ENCODE measurements at places on chromosomes 13 and 19.

GRCh38 chr19:1276628-1277022 is 1.3 kb downstream of the FAM174C start:
- no peak for DNase-seq

- no peak for DNase-seq
These were observed 1505.1 kb downstream of the PCDH9 start for GRCh38 chr13:65725006-65725405.

GRCh38 chr19:31821346-31821745 is 472.1 kb upstream of the TSHZ3 start:
- DNase-seq: no peak

GRCh38 chr19:18436671-18437490 is 1.1 kb downstream of the ISYNA1 start:
- DNase-seq: peak; percentile 70

DNA sequence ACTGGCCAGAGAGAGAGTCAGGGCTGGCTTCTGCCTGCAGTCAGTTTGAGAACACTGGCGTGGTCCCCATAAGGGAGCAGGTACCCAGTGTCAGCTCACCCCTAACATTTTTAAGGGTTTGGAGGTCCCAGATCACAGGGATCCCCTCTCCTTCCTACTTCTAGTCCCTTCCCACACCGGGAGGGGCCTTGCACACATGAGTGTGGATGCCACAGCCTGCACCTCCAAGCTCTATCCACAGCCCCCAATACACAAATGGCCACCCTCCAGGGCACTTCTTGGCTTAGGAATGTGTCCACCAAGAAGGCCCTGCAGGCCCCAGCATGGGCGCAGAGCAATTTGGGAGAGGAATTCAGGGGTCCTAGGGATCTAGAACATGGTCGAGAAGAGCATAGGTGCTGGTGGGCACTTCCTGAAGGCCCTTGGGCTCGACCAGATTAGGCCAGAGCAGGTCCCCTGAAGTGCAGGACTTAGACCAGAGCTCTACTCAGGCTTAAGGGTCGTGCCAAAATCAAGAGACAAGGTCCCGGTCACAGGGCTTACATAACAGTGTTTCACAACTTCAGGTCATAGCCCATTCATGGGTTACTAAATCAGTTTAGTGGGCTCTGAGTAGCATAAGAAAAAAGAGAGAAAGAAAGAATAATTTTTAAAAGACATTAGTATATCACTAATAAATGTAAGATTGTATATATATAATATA is 16.0 kb downstream of the FXYD5 start:
- no peak for DNase-seq

- peak; percentile 25 for DNase-seq
These were observed 5.8 kb upstream of the ONECUT3 start for GRCh38 chr19:1747285-1748114.

DNA sequence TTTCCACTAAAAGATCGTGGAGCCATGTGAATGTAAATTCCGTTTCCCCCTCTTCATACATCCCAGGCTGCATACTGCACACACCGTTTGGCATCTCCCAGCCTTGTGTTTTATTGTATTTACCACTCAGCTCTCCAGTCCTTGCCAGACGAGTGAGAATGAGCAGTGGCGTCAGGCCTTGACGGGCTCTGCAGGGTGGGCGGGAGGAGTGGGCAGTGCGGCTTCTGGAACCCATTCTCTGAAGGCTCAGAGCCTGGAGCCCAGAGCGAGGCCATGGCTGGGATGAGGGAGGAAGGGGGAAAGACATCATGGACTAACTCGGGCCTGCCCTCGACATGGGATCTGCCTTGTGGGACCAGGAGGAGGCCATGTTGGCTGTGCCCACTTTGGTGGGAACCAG is 25.1 kb downstream of the BICRA start:
- no peak for DNase-seq

- DNase-seq: no peak
These were observed 25.3 kb downstream of the TPT1 start for GRCh38 chr13:45315520-45316167.

DNA sequence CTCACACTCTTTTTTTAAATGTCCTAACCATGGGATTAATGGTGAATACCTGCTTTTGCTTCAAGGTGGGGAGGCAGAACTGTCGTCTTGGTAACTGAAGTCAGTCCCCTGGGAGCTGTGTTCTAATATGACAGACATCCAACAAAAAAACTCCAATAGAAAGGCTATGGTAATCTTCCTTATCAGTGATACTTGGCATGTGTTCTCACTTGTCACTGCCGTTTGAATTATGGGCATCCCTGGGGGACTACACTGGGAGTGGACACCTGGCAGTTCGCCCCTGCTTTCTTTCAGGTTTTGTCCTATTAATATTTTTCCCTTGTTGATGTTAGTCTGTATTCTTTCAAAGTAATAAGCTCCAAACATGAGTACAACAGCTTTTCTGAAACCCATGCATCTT is 252.6 kb downstream of the SLITRK5 start:
- DNase-seq: no peak

GRCh38 chr19:33919291-33919690 is 122.6 kb downstream of the KCTD15 start:
- no peak for DNase-seq

DNA sequence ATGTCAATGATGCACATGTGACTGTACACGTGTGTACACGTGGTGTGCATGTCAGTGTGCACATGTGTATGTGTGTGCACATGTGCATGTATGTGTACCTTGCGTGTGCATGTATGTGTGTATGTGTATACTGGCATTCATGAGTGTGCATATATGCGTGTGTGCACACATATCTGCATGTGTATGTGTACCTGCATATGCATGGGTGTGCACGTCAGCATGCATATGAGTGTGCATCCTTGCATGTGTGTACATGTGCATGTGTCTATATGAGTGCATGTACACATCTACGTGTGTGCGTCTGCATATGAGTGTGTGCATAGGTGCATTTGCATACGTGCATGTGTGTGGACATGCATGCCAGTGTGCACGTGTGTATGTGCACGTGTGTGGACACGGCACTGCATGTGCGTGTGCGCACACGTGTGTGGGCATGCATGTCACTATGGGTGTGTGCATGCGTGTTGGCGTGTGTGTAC is 48.5 kb downstream of the GADD45B start:
- DNase-seq: no peak

GRCh38 chr13:27599845-27600553 is 20.3 kb downstream of the LNX2 start:
- no peak for DNase-seq

GRCh38 chr19:2251106-2252054 is 2.3 kb downstream of the AMH start:
- DNase-seq: no peak

DNA sequence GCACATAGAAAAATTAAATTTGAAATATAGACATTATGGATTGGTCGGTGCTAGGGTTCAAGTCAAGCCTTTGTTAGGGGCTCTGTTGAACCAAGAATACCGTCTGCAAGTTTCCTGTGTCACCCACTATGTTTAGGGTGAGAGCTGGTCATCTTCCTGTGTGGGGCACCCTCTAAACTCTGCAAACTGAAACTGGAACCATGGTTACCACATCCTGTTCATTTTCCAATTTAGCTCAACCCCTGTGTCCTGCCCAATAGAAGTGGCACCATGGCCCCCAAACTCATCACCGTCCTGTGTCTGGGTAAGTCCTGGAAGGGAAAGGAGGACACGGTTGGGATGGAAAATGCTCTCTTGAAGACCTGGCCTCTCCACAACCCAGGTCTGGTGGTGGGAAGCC is 29.9 kb downstream of the LAIR2 start:
- no peak for DNase-seq

GRCh38 chr13:94646904-94647303 is 45.2 kb downstream of the GPR180 start:
- DNase-seq: no peak

- DNase-seq: peak; percentile 77
These were observed 16.9 kb downstream of the ZNF296 start for GRCh38 chr19:45059258-45059965.

GRCh38 chr19:16506961-16507360 is 10.8 kb downstream of the C19orf44 start:
- no peak for DNase-seq

DNA sequence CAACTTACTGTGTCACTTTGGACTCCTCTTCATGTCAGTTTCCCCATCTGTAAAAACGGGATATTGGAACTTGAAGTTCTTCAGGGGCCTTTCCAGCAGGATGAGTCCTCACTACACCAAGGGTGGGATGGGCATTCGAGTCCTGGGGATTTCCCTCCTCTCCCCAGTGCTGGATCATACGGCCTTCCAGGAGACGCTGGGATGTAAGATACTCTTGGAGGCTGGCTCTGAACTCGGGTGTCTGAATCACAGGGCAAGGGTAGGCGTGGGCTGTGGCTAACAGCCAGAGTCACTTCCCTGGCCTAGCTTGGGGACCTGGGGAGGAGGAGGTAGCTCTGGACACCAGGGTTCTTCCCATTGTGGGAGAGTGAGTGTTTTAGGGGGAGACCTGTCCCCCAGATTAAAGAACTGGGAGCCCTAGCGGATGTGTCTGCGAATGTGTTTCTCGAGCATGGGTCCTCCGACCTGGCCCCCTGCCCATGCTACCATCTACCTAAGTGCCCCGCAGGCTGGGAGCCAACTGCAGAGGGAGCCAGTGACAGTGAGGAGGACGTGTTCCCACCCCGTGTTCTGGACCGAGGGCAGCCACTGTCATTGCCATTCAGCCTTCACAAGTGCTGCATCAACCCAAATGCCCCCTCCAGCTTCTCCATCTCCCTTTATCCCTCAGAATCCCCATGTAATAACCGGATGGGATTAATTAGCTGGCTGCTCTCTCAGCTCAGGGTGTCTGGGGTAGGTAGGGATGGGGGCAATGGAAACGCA is 2.4 kb upstream of the CYTH2 start:
- DNase-seq: no peak

DNA sequence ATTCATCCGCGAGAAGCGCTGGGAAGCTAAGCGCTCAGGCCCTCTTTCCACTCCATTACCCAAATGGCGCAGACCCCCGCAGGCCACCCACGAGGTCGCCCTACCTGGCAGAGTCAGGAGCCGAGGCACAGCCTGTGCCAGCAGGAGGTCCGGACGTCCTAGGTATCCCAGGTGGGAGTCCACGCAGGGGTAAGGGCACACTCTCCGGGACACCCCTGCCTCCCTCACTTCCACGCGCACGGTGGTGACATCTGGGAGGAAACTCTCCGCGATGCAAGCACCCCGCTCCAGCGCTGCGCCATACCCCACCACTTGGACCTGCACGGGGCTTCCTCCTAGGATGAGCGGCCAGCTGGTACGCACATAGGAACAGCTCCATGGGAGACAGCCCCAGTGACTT is 95.1 kb upstream of the ARHGEF7 start:
- no peak for DNase-seq

- DNase-seq: no peak
These were observed 429.0 kb upstream of the MIR17HG start for GRCh38 chr13:90918536-90918935.

DNA sequence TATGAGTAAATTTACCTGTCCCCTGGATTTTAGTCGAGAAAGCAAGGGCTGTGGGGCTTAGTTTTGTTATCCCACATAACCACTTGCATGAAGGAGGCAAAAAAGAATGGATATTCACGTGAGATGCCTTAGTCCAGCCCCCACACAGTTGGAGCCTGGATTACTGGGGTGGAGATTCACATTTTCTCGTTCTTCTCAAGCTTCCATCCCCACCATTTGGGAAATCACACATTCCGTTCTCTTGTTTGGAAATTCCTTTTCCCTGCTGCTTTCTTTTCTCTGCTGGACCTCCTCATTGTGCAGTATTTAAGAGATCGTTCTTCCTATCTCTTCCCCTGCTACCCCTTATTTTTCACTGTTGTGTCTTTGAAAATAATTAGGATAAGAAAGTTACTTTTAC is 45.1 kb upstream of the FARP1 start:
- no peak for DNase-seq

- no peak for DNase-seq
These were observed 19.4 kb upstream of the PAK4 start for GRCh38 chr19:39106194-39106593.

DNA sequence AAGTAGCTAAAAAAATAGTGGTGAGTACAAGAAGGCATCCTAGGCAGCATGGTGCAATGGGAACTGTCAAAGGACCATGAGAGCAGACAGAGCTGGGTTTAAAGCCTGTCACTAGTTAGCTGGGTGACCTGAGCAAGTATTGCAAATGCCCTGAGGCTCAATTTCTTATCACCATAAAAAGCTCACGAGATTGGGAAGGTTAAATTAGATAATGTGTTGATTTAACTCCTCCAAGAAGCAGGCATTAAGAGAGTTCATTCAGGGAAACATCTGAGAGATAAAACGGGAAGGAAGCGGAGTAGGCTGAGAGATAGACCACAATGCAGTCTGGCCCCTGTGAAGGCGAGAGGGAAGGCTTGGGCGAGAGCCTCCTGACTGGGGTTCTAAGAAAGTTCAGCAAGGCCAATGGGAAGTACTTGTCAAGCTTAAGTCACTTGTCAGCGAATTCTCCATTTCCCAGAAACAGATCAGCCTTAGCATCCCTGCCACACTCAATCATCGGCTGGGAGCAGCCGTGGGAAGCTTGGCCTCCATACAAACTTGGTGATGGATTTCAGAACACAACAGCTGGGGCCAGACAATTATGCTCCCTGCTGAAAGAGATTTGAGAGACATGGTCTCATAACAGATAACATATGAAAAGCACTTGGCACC is 105.5 kb downstream of the POU4F1 start:
- DNase-seq: no peak

GRCh38 chr13:41842036-41842620 is 118.8 kb downstream of the VWA8 start:
- DNase-seq: no peak

GRCh38 chr19:20154636-20155035 is 12.4 kb upstream of the ZNF486 start:
- no peak for DNase-seq

GRCh38 chr13:21673539-21673788 is 2.6 kb downstream of the FGF9 start:
- DNase-seq: no peak

DNA sequence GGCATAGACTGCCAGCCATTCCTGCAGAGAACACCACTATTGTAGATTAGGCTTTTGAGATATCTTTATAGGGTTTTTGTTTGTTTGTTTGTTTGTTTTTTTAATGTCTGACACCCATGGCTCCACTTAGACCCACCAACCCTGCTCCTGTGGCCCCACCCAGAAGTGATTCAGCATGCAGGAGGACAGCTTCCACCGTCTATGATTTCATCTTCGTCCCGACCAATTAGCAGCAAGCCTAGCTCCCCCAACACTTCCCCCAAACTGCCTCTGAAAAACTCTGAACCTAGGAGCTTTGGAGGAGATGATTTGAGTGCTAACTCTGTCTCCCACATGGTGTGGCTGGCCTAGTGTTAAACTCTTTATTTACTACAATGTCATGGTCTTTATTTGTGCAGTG is 108.3 kb upstream of the RXFP2 start:
- DNase-seq: no peak
